ENCODE measurements at places on chromosomes 7 and 10.
A peak's percentile ranks its signal among the peaks of the same experiment; 100 is the strongest.

DNA sequence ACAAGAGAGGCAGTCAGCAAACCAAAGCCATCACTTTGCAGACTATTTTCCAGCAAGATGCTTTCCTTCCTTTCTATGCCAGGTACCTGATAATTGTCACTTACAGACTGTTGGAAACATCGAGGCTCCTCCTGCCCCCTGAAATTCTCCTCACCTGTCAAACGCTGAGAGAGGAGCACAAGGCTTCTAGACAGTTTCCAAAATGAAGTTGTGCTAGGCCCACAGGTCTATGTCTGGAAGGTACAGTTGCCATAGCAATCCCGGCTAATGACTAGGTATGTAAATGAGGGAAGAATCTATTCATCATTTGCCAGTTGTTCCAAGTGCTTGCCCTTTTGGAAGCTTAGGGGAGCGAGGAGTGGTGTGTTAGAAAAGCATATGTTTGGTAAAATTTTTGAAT is 334.4 kb downstream of the CALN1 start:
- DNase-seq: no peak

DNA sequence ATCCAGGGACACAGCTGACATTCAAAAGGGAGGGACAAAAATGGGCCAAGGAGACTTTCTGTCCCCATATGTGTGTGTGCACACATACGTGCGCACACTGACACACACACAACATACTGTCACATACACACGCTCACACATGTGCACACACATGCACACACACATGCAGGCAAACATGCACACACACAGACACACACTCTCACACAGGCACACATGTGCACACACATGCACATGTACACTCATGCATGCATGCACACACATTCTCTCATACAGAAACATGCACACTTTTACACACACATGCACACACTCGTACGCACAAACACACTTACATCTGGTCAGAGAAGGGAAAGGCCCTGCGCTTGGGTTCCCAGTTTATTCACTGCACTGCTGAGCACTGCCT is 155.1 kb upstream of the MKI67 start:
- DNase-seq: no peak

DNA sequence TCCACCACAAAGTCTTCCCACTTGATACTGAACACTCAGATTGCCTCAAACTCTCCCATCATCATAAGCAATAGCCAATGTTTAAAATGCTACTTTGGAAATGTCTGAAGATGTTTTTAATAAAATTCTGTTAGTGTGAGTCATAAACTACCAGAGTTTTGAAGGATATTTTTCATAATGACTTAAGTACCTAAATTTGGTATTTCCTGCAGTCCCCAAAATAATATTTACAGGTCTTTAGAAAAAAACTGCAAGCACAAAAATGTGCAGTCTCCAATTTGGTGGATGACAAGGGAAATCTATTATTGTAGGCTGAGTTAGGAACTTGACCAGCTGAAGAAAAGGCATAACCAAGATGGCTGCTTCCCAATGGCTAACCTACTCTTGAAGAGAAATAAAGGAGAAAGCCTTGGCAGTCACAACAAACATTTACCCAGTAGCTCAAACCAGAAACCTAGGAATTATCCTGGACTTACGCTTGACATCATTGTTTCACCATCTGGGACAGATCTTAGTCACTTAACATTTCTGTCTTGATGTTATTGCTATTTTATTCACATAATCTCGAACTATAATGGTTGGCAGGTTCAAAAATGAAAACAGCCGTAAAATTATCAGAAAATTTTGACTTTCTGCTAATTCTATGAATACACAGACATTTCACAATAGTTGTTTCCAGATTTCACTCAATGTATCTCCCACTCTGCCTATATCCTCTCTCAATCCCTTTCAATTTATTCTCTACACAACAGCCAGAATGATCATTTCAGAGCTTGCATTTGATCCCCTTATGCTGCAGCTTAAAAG is 111.2 kb upstream of the STEAP1B start:
- DNase-seq: no peak

DNA sequence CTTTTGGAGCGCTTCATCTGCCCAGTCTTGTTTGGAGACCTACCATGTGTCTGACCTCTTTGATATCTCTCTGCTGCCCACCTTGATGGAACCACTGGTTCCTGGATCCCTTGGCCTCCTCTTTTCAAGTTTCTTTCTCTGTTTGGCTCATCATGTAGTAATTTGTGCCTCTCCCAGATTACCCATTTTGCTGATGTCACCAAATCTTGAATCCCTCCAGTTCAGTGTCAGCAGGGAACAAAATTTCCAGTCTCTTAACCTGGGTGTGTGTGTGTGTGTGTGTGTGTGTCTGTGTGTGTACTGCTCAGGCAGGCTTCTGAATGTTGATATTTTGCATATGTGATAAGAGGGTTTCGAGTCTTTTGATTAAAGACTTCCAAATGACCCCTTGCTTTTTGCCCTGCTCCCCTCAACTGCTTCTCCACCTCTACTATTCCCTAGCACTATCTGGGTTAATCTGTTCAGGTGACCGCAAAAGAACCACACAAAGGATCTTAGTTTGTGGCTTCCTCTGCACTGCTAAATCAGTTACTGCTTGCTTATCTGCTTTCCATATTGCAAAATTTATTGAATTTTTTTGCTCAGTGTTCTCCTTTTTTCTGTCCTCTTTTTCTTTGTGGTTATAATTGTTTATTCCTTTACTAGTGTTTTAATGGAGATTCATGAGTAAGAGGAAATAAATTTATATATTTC is 25.7 kb downstream of the MYO3A start:
- DNase-seq: no peak

DNA sequence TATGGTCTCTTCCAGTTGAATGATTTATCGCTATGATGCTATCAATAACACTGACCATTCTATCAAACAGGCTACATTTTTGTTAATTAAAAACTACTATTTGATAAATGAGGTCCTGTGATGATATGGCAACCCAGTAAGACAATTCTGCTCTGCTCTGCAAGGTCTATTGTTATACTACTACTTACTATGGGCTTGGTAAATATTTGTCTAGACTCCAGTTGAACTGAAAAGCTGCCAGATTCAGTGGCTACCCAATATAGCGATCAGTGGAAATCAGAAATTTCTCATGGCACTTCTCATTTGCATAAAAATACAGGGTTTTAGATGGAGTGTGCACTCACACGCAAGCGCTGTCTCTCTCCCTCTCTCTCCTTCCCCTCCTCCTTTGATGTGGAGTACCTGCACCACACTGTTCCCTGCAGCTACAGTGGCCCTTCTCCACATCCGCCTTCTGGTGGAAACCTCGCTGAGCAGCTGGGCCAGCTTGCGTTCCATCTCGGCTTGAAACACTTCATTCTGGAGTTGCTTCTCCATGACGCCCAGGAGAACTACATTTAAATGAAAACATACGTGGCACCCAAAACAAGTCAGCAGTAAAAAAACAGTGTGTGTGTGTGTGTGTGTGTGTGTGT is 77.9 kb downstream of the KIAA1549 start:
- peak; percentile 71 for DNase-seq

- DNase-seq: no peak
Measured at GRCh38 chr7:73699370-73700068, 16.1 kb downstream of the BUD23 start.

GRCh38 chr7:140679186-140679585 is 6.4 kb downstream of the ADCK2 start:
- DNase-seq: no peak

DNA sequence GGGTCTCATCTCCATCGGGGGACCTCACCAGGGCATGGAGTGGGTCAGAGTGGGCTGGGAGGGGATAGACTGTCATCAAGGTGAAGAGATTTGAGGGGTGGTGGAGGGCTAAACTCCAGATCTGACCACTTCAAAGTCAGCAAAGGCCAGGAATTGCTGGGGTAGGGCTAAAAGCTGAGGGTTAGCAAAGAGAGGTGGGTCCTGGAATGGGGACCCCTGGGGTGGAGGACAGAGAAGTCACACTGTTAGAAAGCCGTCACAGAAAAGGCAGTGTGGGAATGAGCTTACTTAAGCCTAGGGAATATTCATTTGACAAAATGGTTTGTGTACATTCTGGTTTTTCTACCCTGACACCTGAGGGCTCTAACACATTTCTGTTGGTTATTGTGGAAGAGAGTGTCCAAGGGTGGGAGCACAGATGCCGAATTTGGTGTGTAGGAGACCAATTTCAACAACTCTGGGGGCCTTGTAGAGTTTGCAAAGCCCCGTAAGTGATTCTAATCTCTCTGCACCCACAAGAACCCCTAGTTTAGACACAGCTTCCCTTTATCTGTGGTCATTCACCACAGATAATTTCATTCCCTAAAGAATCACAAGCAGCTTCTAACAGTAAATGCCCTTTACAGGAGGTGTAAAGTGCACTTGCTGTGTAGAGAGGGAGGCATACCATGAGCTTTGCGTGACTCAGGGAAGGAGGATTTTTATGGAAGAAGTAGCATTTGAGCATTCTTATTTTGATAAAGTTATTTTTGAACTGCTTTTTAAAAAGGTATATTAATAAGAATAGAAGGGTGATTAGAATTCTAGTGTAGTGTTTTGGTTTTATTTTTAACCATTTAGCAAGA is 6.4 kb downstream of the FBH1 start:
- no peak for DNase-seq

GRCh38 chr10:6208799-6209235 is 6.1 kb downstream of the PFKFB3 start:
- DNase-seq: no peak

DNA sequence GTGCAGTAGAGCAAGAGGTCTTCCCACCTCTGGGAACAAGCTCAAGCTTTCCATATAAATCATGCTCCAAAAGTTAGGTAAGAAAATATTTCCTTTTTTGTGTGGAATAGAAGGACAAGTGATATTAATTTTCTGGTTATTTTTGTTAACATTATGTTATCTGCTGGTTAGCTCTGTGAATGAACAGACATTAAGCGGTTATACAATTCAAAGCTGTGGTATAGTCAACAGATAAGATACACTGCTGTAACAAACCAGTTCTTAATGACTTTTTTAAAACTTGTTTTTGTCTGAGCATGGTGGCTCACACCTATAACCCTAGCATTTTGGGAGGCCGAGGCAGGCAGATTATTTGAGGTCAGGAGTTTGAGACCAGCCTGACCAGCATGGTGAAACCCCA is 43.0 kb upstream of the PRKAR2B start:
- no peak for DNase-seq

GRCh38 chr7:90689260-90689659 is 93.1 kb downstream of the CDK14 start:
- no peak for DNase-seq

- no peak for DNase-seq
Measured at GRCh38 chr7:64907641-64908326, 4.7 kb downstream of the ZNF273 start.

- DNase-seq: no peak
Measured at GRCh38 chr10:122308417-122309141, 37.5 kb downstream of the BTBD16 start.

- peak; percentile 33 for DNase-seq
Measured at GRCh38 chr7:155490697-155491628, 33.0 kb downstream of the EN2 start.

DNA sequence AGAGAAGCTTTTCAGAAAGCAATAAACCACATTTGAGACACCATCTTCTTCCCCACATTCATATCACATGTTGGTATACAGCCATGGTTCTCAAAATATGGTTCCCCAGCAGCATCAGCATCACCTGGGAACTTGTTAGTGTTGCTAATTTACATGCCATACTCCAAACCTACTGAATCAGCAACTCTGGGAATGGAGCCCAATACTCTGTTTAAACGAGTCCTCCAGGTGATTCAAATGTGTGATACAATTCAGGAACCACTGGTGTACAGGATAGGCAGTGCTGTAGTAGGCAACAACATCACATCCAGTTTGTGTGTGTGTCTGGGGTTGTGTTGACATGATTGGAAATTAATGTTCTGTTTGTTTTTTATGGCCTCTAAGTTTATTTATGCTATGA is 47.7 kb downstream of the ZNF277 start:
- DNase-seq: no peak

DNA sequence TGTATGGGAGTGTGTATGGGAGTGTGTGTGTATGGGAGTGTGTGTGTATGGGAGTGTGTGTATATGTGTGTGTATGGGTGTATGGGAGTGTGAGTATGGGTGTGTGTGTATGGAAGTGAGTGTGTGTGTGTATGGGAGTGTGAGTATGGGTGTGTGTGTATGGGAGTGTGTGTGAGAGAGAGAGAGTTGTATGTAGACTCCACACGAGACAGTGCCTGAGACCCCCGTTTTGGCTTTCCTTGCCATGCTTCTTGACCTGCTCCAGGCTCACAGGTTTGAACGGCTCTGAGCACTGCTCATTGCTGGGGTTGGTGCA is 49.7 kb downstream of the COL17A1 start:
- no peak for DNase-seq

DNA sequence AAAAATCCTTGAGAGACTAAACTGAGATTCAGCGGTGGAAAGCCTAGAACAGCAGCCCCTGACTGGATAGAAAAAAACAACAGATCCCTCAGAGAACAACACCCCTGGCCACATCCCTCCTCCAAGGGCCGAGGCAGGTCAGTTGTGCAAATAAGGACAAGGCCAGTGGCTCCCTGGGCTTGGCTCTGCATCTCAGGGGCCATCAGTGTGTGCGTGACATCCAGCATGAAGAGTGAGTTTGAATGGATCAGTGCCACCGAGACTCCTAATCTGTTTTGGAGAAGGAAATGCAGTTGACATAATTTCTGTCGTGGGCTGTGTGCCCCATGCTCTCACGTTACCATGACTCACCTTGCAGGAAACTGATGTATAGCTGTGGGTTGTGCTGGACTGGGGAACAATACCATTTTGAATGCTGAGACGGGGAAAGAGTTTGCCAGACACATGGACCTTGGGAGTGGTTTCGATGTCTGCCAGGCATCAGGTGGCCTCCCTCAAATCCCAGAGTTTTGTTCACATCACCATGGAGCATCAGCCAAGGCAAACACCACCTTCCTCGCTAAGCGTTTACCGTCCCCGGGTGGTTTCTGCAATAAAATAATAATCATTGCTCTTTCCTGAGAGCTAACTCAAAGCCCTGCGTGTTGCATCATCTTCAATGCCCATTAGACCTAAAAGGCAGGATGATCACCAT is 153.2 kb upstream of the FZD8 start:
- DNase-seq: no peak

DNA sequence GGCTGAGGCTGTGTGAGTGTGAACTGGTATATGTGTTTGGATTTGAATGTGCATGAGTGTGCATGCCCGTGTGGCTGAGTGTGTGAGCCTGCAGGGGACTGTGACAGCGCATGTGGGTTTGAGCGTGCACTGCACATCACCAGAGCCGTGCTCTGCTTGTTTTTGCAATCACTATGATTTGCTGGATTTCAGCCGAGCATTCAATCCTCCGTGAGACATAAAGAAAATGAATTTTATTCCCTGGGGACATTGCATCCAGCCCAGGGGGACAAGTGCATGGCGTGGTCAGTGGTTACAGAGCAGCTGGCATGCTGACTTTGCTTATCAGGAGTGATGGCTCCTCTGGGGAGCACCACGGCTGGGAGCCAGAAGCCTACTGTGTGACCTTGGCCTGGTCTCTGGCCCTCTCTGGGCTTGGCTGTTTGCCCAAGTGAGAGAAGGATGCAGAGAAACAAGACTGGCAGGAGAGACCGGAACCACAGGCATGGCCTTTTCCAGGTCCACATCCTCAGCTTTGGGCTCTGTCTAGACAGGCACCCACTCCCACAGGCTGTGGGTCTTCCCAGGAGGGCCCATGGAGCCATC is 160.2 kb upstream of the UNC5B start:
- no peak for DNase-seq
